Cortex of kidney (tissue), 1 donor: ENCODE measurements at places on chromosomes 13 and 19.

DNA sequence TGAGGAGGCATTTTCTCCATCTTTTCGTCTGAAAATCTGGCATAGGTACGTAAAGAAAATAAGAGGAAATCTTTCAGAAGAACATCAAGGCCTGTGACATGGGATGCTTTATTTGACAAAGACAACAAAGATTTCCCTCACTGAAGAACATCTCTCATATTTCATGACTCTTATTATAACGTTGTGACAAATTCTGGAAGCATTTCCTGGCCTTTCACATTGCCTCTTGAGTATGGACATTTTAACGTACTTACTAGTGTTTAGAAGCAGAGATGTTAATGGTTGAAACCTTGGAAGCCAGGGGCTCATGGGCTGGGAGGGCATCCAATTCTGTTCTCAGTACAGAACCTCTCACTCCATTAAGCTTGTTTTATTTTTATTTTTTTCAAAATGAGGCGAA lies 210.8 kb downstream of the DCT start:
- no peak for DNase-seq

DNA sequence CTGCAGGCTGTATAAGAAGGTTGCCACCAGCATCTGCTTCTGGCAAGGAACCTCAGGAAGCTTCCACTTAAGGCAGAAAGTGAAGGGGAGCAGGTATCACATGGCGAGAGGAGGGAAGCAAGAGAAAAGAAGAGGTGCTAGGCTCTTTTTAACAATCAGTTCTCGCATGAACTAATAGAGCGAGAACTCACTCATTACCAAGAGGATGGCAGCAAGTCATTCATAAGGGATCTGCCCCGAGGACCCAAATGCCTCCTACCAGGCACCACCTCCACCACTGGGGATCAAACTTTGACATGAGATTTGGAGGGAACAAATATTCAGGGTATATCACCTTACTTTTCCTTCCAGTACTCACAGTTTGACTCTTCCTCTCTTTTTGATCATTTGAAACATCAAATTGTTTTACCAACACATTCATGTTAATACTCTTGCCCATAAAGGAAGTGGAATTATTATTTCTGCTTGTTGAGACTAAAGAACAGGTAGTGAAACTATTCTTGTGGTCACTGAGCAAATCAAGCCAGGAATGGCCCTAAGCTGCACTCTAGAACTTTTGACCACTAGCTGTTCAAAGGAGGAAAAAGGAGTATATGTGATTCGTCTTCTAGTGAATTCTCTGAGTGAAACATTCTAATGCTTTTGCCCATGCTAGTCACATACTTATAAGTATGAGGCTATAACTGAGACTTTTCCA lies 45.0 kb downstream of the LACC1 start:
- no peak for DNase-seq

- DNase-seq: no peak
These were observed 14.8 kb downstream of the SLC8A2 start for GRCh38 chr19:47456721-47457474.

DNA sequence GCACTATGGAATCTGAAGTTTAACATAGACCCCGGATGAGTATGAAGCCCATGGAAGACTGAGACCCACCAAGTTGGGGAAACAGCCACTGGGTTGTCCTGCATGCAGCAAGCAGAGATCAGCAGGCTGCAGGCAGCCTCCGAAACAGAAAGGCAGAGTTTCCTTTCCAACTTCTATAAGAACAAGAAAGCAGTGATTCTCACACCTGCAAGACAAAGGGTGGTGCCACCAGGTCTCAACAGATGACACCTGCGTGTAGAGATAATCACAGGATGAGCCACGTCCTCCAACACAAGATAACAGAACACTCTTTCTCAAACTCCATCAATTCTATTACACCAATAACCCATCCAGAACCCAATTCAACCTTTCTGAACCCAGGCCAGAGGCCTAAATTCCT lies 457.9 kb downstream of the FOXO1 start:
- no peak for DNase-seq

DNA sequence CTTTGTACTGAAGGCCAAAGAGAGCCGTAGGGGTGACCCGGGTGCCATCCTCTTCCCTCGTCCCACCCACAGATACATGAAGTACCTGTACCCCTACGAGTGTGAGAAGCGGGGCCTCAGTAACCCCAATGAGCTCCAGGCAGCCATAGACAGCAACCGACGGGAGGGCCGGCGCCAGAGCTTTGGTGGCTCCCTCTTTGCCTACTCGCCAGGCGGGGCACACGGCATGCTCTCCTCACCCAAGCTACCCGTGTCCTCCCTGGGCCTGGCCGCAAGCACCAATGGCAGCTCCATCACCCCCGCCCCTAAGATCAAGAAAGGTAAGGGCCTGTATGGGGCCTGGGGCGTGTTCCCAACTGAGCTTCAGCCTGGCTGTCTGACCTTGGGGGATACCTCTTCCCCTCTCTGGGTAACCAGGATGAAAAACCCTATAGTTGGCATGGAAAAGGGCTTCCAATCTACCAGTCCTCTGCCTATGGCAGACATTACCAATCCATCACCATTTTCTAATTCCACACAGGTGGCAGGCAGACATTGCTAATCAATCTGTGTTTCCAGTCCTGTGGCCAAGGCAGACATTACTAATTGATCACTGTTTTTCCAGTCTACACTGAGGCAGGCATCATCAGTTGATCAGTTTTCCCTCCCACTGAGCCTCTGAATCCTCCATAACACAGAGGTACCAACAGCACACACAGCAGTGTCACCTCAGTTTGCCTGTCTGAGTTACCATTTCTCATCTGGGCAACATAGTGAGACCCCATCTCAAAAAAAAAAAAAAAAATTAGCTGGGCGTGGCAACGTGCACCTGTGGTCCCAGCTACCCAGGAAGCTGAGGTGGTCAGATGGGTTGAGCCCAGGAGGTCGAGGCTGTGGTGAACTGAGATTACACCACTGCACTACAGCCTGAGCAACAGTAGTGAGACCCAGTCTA lies 19.1 kb upstream of the WDR18 start:
- DNase-seq: no peak

GRCh38 chr19:46537136-46538097 lies 41.8 kb upstream of the PNMA8B start:
- no peak for DNase-seq

GRCh38 chr13:24313439-24313838 lies 4.1 kb downstream of the C1QTNF9 start:
- DNase-seq: no peak

DNA sequence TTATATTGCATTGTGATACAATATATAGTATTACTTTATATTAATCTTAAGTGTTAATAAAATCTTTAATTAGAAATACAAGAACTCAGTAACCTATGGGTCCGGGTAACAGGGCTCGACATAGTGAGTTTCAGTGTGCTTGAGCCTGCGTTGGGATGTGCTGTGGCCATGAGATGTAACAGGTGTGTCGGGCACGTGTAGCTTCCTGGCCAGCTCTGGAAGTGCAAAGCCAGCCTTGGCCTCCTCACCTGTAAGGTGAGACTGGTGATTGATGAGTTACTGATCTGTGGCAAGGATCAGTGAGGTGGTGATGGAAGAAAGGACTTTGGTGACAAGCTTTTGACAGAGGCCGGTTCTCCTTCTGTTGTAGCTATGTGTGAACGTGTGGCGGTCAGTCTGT lies 19.2 kb downstream of the ATP4B start:
- DNase-seq: no peak

DNA sequence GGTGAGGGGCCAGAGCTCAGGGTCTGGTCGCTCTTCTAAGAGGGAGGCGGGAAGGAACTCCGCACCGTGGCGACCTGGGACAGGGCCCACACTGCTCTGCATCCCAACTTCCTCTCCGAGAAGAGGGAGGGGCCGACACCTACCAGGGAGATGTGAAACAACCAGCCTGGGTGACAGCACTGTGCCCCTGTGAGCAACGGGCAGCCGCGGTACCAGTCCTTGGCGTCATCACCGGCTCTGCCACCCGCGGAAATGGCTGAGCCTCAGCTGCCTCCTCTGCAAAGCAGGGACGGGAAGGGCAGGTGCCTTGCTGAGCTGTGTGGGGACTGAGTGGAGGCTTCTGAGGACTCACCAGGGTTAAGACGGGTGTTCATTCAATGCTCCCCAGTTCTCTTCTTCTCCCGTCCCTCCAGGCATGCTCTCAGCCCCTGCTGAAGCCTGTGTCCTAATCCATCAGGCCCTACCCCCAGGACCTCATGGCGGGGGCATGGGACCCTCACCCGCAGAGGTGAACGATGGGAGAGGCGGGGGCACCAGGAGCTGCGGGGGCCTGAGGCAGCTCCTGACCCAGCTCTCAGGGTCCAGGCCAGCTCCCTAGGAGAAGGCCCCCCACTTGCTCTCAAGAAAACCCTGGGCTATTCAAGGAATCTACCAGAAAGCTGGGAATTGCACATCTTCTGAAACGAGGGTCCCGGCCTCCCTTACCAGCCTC lies 9.3 kb downstream of the ZNF787 start:
- no peak for DNase-seq

DNA sequence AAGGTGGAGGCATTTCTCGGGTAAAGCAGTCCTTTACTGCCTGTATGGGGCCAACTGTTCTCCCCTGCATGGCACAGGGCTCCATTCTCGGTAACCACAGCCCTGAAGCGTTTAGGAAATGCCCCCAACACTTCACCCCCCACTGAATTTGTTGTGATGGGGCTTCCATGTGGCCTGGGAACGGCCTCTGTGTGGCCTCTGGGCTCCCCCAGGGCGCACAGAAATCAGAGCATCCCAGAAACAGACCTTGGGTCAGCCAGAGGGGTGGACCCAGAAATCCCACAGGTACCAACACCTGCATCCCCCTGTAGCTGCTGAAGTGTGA lies 153.7 kb upstream of the VSTM2B start:
- no peak for DNase-seq

- no peak for DNase-seq
These were observed 33.2 kb downstream of the CHST8 start for GRCh38 chr19:33654840-33655508.

DNA sequence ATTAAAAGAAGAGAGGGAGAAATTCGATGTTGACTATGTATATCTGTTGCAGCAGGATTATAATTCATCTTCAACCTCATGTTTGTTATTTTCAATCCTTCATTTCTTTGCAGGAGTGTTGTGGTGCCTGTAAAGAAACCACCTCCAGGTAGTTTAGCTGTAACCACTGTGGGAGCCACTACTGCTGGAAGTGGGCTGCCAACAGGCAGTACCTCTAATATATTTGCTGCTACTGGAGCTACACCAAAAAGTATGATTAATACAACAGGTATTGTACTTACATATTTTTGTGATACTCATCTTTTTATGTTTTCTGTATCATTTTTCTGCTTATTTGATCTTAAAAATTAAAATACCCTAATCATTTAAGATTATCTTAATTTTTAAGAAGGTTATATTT lies 266.5 kb downstream of the NBEA start:
- DNase-seq: no peak

DNA sequence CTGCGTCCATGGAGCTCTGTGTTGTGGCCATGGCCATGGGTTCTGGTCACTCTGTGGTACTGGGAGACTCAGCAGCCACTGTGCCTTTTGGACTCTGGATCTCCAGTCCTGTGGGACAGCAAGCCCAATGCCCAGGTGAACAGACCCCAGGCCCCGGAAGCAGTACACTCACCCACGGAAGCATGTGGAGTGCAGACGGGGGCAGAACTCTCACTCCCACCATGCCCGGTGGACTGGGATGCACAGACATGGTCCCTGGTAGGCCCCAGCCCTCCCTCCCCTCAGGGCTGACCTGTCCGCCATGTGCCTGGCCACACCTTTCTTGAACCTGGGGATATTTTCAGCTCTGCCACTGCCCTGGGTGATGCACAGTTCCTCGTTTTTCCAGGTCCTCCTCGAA lies 163.3 kb downstream of the URI1 start:
- no peak for DNase-seq

- DNase-seq: no peak
These were observed 20.3 kb downstream of the HPN start for GRCh38 chr19:35061583-35062373.

GRCh38 chr13:20550799-20551198 lies 16.2 kb upstream of the IFT88 start:
- DNase-seq: no peak

DNA sequence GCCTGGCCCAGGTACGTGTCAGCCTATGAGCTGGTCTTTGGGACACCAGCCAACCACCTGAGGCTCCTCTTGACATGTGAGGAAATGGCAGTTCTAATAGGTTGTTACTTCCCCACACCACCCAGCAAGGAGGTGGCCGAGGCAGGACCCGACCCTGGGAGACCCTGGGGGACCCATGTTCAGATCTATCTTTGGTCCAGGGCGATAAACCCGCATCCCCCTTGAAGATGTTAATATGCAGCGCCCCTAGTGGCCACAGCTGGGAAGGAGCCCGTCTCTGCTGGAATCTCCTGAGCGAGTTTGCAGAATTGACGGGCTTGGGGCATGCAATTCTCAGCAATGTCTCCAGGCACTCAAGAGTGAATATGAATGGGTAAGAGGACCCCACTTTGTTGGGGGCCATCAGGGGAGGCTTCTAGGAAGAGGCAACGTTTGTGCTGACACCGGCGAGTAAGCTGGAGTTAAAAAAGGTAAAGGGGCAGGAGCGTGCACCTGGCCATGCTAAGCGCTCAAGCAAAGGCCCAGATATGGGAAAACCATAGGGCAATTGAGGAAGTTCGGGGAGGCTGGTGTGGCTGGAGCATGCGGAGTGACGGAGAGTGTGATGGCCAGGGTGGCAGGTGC lies 1.5 kb upstream of the MYO1F start:
- no peak for DNase-seq

- DNase-seq: no peak
These were observed 60.9 kb downstream of the STARD13 start for GRCh38 chr13:33224686-33225085.

DNA sequence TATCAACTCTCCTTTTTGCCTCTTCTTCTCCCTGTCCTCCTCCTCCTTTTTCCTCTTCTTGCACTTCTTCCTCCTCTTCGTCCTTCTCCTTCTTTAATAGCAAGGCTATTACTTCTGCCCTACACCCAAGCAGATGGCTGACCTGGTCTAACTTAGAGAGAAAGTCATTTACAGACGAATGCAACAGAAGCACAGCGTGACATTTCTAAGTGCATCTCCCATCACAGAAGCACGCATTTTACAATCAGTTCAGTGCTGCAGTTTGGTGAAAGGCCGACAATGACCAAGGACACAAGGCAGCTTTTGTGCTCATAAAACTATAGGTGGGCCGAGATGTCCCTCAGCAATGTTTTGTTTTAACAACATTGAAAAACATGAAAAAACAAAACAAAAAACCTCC lies 231.5 kb downstream of the FGF14 start:
- no peak for DNase-seq

DNA sequence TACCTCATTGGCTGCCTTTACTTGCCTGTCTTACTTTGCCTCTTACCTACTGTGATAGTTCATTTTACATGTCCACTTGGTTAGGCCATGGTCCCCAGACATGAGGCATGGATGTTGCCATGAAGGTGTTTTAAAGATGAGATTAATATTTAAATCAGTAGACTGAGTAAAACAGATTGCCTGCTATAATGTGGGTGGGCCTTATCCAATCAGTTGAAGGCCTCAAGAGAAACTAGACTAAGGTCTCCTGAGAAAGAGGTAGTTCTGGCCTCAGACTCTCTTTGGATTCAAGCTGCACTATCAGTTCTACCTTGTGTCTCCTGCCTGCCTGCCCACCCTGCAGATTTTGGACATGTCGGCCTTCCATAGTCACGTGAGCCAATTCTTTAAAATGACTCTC lies 26.1 kb downstream of the ADGRE3 start:
- no peak for DNase-seq
